ENCODE measurements at places on chromosomes 5 and 9.

DNA sequence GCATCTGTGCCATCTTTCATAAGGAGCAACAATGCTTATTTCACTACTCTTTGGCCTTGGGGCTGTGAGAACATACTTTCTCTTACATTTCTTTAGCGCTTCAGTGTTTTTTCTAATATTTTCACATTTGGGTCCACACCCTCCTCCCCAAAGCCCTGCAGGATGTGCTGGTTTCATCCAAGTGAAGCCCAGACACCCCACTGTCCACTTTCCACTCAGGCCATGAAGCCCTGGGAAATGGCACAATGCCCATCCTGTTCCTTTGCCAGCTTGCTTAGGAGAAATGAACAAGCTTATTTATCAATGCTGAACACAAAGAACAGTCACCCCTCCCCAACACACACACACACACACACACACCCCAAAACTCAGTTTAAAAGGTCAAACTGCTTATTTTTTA is 17.3 kb upstream of the TMOD1 start:
- DNase-seq, result no peak

DNA sequence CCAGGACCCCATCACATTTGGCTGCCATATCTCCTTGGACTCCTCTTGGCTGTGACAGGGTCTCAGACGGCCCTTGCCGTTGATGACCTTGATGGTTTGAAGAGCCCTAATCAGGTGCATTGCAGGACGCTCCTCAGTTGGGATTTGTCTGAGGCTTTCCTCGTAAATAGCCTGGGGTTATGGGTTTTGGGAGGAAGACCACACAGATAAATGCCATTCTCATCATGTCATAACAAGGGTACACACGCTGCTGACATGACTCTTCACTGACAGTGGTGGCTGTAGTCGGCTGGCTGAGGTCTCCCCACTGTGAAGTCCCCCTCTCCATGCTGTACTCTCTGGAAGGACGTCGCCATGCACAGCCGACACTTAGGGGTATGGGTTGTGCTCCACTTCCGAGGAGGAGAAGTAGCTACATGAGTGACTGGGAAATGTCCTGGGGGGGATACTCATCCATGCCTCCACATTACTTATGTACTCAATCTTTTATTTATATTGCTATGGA is 42.9 kb upstream of the SPTLC1 start:
- DNase-seq, result no peak

DNA sequence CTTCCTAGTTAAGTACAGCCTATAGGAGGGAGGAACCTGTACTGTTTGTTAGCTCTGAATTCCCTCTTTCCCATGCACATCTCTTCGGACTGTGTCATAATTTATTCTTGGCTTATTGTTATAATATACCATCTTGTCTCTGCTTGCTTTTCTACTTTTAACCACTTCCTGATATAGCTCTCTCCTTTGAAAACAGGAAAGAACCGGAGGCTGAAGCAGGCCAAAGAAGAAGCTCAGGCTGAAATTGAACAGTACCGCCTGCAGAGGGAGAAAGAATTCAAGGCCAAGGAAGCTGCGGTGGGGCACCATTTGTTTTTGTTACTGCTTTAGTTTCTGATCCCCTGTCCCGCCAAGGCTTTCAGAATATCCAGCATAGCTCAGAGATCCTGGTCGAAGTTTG is 4.8 kb downstream of the ATP6V1G1 start:
- DNase-seq, result peak; percentile 26

DNA sequence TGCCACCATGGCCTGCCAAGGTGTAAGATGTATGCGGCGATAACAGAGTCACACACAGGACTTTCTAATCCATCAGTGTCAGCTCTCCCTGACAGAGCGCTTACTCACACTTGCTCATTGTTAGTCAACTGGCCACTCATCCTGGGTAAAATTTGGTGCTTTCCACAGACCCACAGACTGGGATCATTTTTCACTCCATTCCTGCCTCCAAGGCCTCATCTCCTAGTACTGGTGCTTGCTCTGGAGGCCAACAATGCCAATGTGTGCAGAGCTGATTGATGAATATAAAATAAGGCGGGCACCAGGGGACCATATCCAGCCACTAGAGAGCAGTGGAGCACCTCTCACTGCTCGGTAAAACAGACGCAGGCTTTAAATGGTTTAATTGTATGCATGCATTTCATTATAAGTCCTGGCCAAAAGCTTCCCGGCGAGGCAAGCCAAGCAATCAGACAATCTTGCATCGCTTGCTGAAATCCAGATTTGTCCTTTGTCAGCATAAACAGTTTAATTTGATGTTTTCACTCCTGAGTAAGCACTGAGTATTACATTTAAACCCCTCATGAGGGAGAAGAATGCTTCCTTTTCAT is 22.3 kb downstream of the PSMB7 start:
- peak; percentile 83 for DNase-seq

- DNase-seq, result peak; percentile 13
These were observed 222.3 kb downstream of the ARRDC3 start for GRCh38 chr5:91160714-91161285.

DNA sequence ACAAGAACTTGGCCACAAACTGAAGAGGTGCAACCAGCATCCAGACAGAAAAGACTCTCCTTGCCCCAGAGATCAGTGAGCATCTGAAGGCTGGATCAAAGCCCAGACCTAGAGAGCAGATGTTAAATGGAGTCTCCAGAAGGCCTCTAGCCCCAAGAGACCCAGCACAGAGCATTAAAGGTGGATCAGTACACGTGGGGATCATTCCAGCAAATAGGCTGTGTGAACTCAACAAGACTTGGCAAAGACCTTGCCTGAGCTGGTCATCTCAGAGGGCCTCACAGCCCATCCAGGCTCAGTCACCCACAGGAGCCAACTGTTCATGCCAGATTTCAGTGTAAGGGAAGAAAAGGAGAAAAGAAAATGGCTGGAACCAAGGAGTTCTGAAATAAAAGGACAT is 214.0 kb downstream of the ENC1 start:
- DNase-seq, result peak; percentile 28

Measured in AG10803 (cell line).